Astrocyte of the cerebellum (primary cell): ENCODE measurements at places on chromosomes 16 and 17.

- DNase-seq = no peak
Measured at GRCh38 chr16:9012848-9013507, 49.3 kb upstream of the USP7 start.

DNA sequence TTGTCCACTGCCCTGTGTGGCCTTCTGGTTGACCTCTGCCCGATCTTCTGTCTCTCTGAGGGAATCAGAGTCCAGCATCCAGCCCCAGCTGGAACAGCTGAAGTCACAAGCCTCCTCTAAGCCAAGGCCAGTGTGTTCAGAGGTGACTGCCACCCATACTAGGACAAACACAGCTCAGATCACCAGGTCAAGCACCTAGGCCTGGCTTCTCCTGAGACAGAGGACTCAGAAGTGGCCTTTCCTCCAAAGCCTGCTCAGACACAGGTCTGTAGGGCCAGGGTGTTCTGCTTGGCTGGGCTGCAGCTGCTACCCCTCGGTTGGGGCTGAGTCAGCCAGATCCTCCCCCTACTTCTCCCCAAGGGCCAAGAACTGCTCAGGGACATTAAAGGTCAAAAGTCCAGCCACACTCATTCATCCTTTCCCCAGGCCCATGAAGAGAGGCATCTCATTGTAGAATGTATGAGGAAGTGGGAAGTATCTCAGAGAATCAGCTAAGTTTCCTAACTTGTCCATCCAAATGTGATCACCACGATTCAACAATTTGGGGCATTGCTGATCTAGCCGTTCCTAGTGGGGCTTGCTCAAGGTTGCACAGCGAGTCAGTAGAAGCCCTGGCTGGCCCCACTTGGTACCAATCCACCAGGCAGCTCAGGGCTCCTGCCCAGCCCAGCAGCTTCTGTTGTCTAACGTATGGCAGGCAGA lies 7.6 kb downstream of the SLC46A1 start:
- no peak for DNase-seq

DNA sequence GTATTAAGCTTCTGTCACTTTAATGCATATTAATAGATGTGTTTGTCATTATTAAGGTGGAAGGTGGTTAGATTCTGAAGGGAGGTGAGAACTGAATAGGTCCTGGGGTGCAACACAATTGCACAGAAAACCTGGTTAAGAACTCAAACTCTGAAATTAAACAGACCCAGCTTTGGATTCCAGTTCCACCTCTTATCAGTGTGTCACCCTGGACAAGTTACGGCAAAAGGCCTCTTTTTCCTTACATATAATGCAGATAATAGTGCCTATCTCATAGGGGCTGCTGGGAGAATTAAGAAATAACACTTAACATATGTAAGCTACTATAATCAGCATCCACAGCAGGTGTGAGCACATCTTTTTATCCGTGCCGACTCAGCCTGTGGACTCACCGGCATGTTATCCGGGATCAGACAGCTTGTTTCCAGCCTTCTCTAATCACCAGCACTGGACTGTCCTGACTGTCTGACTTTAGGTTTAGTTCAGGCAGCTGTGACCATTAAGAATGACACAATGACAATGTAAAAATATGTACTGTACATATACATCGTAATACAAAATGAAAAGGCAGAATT lies 31.4 kb downstream of the TEX2 start:
- no peak for DNase-seq

GRCh38 chr17:11986179-11986941 lies 10.9 kb downstream of the ZNF18 start:
- peak; percentile 52 for DNase-seq

GRCh38 chr17:81254955-81255717 lies 16.0 kb downstream of the NDUFAF8 start:
- peak; percentile 47 for DNase-seq

DNA sequence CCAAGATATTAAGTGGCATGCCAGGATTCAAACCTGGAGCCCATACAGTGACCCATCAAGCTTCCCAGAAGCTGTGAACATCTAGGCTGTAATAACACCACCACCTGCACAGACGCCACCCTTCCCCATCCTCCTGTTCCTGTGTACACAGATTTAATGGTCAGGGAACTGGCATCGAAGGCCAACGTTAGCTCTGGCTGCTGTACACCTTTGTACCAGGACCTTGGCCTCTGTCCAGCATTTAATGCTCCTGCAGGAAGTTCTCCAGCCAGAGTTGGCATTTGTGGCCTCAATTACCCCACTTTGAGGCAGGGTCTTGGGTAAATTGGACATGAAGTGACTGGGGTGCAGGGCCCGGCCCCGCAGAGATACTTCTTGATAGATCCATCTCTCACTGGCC lies 49.3 kb downstream of the SCNN1B start:
- DNase-seq = no peak

DNA sequence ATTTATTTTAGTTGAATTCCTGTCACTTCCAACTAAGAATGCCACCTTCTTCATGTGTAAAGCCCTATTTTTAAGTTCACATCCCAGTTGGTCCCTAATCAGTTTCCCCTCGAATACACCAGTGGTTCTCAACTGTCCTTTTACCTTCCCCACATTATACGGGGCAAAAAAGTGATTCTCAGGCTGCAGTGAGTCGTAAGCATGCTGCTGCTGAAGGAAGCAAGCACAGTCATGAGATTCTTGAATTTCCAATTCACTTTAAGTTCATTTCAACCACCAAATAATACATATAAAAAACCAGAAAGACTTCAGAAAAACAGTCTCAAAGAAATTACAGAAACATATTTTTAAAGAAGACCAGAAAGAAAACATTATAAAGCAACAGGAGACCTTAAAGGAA lies 47.9 kb downstream of the UBE2G1 start:
- DNase-seq = no peak

- DNase-seq = peak; percentile 59
Measured at GRCh38 chr17:64622931-64623654, 39.0 kb downstream of the SMURF2 start.

- no peak for DNase-seq
Measured at GRCh38 chr16:31268033-31268365, 8.2 kb downstream of the ITGAM start.

GRCh38 chr17:18129041-18129502 lies 20.5 kb downstream of the MYO15A start:
- DNase-seq = peak; percentile 8

- DNase-seq = peak; percentile 96
Measured at GRCh38 chr17:9346296-9346926, 229.2 kb downstream of the STX8 start.

GRCh38 chr16:10579575-10579964 lies 828 bp downstream of the EMP2 start:
- no peak for DNase-seq

DNA sequence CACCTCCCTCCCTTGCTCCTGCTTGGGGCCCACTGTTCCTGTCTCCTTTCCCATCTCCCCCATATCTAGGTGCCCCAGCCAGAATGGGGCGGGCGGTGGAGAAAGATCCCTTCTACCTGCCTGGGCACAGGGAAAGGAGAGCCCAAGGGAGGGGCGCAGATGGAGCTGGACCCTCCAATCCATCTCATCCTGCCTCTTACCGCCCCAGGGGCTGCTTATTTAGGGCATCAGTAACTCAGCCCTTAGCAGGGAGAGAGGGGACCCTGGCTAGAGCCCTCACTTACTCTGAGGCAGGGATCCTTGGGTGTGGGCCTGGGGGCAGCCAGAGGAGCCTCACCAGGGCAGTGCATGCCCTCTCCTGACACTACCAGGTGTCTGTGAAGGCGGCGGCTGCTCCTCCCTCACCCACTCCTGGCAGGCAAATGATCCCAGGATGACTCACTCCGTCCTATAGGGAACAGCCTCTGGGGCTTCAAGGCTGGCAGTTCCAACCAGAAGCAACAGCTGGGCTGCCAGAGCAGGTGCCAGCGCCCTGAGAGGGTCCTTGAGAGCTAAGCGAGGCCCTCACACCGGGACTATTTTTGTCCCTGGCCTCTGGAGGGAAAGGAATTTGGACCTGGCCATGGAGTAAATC lies 16.3 kb upstream of the BCAR1 start:
- DNase-seq = no peak

DNA sequence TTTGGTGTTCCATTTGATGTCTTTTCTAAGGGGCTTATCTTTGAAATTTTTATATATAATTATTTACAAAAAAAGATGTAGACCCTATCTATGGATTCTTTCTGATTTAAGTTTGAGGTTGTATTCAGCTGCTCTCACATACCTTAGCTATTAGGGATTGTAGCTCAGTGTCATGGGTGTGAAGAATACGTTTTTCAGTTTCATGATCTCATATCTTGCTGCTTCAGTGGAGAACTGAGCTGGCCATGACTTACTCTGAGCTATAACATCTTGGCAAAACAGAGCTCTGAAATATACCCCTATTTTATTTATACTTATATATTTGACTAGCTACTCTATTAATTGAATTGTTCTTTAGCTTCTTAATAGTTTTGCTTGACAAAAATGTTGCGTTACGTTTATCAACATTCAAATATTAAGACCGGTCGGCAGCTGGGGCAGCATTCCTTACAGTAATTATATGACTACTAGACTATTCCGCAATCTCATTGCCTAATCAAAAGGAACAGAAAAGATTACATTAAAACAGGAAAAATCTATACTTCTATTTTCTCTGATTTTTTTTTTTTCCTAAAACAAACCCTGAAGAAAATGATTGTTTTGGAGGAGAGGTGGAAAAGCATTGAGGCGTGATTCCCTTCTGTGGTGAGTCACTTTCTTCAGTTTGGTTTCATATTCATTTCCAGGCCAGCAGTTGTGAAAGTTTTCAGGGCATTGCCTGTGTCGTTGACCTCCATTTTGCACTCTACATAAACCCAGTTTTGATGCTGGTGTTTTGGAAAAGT lies 24.1 kb upstream of the KRT24 start:
- peak; percentile 74 for DNase-seq

- DNase-seq = no peak
Measured at GRCh38 chr16:81483970-81484595, 39.5 kb downstream of the CMIP start.

- DNase-seq = no peak
Measured at GRCh38 chr16:89646906-89647305, 10.6 kb downstream of the CHMP1A start.

GRCh38 chr17:76081295-76082210 lies 2.6 kb downstream of the ZACN start:
- no peak for DNase-seq

DNA sequence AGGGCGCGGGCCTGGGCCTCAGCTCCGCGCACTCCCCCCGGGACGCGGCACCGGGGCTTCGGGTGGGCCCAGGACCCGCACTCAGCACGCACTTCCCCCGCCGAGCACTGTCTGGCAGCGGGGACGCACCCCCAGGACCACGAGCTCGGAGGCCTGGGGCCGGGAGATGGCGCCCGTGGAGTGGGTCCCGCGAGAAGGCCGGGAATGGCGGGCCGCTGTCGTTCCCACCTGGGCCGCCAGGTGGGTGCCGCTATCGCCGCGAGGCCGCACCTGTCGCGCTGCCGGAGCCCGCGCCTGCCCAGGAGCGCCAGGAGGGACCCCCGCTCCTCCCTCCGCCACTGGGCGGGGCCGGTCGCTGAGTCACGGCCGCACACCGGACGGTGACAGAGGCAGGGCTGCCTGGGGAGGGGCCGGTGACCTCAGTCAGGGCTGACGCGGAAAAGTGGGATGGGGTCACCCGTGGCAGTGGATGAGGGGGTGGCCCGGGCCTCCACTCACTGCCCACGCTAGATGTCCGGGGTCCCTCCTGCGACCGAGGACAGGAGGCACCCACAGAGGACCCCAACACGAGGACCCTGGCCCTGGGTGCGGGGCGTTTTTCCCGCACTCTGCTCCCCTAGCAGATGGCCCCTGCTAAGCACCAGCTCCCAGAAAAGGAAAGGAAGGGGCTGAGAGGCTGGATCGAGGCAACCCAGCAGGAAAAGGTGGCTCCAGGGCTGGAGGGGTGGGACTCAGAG lies 6.9 kb upstream of the ACTG1 start:
- no peak for DNase-seq

DNA sequence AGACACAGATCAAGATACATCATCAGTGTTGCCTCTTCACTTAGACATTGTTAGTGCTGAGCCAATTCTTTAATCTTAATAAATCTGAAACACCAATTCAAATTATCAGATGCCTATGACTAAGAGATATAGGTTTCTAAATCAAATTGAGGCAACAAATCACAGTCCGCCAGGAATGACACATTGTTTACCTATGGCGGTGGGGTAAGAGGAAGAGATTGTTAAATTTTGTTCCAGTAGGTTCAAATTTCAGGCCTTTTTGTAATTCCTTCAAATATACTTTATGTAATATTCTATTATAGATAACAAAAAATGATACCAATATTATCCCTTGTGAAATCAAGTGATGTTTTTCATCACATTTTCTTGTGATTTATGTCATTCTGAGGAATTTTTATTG lies 145.9 kb downstream of the CDH8 start:
- DNase-seq = no peak

DNA sequence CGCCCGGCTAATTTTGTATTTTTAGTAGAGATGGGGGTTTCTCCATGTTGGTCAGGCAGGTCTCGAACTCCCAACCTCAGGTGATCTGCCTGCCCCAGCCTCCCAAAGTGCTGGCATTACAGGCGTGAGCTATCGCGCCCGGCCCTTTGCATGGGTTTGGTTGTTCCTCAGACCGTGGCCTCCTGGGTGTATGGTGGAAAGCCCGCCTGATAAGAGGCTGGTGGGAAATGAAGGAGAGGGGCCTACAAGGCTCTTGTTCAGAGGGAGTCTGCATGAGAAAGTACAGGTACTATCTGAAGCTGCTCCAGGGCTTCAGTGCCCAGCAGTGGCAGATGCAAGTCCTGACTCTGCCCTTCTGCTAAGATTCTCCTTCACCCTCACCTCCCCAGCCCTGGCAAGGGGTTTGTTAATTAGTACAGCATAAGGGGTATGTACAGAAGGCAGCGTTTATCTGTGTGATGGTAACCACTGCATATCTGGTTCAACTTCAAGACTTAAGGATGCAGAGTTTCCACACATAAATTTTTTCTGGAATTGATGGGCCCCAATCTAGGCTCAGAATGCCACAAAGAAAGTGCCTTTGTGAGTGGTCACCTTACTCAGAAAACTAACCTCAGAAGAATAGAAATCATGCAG lies 24.2 kb downstream of the GRB7 start:
- DNase-seq = no peak

- DNase-seq = no peak
Measured at GRCh38 chr17:47718634-47719405, 14.2 kb upstream of the TBX21 start.

DNA sequence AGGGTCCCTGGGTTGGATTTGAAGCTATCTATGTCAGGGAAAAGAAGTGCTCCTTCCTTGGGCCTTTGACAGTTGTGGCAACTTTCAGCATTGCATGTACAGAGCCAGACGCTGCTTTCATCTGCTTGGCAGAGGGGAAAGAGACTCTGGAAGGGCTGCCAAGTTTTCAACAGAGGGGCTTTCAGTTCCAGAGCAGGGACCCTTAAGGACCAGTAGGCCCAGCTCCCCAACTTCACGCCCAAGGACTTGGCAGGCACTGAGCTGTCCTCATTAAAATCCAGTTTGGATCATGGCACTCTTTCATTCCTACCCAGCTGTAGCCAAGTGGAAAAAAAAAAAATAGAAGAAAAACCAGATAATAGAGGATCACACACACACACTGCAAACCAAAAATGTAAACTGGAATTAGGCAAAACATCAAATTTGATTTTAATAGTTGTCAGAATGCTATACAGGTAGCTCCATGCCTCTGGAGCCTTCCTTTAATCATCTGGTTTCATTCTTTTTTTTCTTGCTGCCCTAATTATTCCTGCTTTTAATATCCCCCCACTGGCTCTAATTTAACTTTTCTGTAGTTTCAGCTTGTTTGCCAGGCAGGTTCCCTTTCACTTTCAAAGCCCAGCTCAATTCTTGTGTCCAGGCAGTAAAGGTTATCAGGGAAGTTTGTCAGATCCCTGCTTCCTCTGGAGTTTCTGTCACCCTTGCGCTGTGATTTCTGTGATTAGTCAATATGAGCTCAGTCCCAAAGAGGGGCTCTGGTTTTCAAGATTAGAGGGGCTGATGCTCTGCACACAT lies 702.6 kb upstream of the CDH8 start:
- no peak for DNase-seq

- DNase-seq = no peak
Measured at GRCh38 chr16:3816326-3816725, 64.2 kb downstream of the CREBBP start.
